ENCODE measurements at places on chromosomes 11 and 22.

- no peak for DNase-seq
Observed at GRCh38 chr11:83151274-83151977, 5.5 kb upstream of the PCF11 start.

GRCh38 chr11:367956-368413 lies 1.3 kb upstream of the B4GALNT4 start:
- DNase-seq, result no peak

GRCh38 chr22:41822317-41823057 lies 10.4 kb upstream of the SREBF2 start:
- DNase-seq, result no peak

DNA sequence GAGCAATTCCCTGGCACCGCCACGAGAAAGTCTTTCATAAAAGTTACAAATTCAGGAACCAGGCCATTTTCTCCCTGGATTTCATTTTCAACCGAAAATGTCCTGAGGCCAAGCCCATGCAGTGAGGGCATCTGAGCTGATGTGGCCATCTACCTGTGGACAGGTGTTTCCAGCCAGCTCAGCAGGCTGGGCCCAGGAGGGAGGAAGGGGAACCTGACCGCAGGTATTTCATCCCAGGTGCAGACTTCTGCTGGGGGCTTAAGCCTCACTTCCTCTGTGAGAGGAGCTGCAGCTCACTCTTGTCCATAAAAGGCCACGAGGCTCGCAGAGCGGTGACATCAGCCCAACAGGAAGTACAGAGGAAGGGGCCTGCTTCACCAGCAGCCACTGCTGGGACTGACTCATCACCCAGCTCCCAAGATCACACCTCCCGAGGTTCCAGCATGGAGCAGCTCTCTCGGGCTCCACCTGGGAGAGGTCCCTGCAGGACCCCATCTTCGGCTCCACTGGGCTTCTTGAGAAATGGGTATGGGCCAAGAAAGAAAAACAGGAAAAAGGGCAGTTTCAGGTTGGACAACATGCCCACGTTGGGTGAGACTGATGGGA lies 56.4 kb downstream of the MYH9 start:
- peak; percentile 92 for DNase-seq

DNA sequence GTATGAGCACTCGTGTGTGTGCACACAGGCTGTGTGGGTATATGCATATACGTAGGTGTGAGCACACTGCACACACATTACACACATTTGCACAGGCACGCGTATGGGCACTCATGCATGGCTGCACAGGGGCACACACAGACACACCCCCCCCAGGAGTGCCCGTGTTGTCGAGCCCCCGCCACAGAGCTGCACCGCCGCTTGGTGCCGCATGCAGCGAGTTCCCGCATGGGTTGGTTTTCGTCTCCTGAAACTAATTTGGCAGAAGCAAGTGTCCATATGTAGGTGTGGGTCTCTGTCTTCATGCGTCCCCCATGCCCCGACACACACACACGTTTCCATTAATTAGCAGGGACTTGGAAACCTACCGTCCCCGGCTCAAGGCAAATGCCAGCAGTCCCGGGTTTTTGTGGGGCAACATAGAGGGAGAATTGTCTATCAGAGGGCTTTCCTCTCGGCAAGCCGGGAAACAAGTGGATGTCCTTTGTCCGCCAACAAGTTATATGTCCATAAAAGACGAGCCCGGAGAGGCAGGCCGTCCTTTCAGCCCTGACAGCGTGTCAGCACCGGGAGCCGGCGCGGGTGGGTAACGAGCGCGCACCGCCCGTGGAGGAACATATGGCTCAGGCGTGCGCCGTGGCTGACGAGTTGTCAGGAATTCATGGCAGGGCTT lies 1291.7 kb downstream of the BRD1 start:
- no peak for DNase-seq

- no peak for DNase-seq
Observed at GRCh38 chr11:34075178-34075820, 23.8 kb downstream of the CAPRIN1 start.

- DNase-seq, result no peak
Observed at GRCh38 chr11:67300256-67300755, 3.0 kb upstream of the SSH3 start.

- DNase-seq, result no peak
Observed at GRCh38 chr11:32613500-32614151, 30.0 kb downstream of the EIF3M start.

GRCh38 chr11:129960216-129961214 lies 42.1 kb downstream of the PRDM10 start:
- peak; percentile 58 for DNase-seq

DNA sequence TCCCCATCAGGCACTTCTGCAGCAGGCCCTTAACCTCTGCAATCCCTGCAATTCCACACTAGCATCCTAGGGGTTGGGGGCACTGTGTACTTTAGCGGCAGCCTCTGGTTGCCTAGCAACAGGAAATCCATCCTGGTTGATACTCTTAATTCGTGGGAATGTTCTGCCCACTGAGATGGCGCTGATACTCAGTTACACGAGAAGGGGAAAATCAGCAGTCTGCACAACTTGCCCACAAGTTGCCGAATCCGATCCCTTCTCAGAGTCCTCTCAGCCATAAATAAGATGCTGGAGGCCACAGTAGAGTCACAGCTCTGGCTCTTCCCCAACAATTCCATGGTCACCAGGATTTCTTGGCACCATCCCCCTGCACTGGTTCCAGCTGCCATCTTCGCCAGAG lies 57.6 kb upstream of the CRYBB3 start:
- DNase-seq, result no peak

DNA sequence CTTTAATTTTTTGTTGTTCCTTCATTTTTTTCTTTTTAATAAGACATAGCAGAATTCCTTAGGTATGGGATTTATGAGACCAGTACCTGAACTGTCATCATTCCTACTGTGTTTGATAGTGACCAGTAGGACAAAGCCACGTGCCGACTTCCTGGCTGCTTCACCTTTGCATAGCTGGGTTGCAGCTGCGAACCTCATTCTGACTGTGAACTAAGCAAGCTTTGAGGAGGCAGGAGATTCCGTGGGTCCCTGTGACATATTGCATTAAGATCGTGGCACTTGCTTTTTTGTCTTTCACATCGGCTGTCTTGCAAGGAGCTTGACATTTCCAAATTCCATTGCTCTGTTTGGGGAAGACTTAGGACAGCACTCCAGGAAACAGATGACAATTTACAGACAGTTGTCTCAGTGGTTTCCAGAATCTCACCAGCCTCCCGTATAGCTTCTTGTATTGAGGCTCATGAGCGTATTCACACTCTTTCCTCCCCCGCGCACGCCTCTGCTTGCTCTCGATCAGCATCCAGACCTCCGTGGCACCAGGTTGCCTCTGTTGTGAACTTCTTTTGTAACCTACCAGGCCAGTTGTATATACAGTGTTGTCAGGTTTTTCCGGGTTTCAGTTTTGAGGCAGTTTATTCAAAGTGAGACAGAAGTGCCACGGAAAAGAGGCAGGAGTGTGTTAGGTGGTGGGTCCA lies 101.7 kb downstream of the CWC15 start:
- no peak for DNase-seq

DNA sequence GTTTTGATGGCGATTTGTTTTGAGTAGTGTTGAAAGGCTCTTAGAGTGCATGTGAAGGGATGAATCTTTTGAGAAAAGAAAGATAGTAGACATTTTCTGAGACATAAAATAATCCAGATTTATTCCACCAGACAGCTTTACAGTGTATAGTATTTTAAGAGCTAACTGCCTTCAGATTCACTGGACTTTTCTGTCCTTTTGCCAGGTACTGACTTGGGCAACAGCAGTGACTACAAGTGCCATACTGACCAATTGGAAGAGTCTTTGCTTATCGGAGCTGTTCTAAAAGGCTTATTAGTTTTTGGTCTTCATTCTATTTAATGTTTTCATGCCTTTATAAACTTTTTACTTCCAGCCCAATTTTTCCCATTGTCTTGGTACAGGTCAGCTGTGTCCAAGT lies 32.5 kb downstream of the RTN3 start:
- DNase-seq, result no peak

- no peak for DNase-seq
Observed at GRCh38 chr11:47403571-47403970, 4.8 kb upstream of the SLC39A13 start.

- no peak for DNase-seq
Observed at GRCh38 chr11:116112087-116112935, 608.1 kb upstream of the CADM1 start.

- DNase-seq, result no peak
Observed at GRCh38 chr22:25023879-25024278, 71.4 kb downstream of the KIAA1671 start.

GRCh38 chr11:118091690-118092089 lies 4.9 kb upstream of the SMIM35 start:
- DNase-seq, result no peak

GRCh38 chr11:3615998-3616397 lies 25.8 kb downstream of the ART5 start:
- DNase-seq, result no peak

DNA sequence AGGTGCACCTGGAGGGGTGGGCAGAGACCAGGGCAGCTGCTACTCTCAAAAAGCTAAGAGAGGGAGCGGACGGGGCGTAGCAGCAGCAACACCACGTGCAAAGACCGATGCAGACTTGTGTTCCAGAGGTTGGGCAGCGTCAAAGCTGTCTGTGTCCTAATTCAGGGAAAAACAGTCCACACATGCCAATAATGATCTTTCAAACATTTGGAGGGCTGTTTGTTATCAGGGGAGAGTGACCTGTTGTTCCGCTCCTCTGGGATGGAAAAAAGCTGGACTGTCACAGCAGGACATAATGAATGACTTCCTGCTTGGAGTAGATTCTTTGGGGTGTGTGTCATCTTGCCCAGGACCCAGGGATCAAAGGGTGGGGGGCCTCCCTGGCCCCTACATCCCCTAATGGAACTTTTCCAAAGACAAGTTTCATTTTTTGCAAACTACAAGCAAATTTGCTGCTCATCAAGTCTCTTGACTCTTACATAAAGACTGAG lies 6.2 kb upstream of the FBLN1 start:
- DNase-seq, result no peak

DNA sequence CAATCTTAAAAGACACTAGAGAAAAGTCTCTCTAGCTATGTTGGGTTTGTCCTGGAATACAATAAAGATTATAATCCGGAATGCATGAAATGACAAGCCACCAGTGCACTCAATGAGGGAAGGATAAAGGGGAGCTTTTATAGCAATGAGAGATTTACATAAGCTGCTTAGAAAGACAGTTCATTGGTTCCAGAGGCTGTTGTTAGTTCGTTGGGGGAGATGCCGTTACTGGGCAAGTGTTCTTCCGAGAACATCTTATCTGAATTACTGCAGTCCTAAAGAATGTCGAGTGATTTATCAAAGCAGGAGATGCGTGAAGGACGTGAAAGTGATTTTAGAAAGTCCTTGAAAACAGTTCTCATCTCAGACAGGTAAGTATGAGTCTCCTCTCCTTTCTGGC lies 33.6 kb downstream of the SYN3 start:
- no peak for DNase-seq

GRCh38 chr11:89015614-89016013 lies 50.2 kb downstream of the GRM5 start:
- DNase-seq, result no peak

- DNase-seq, result no peak
Observed at GRCh38 chr11:11407763-11408084, 54.7 kb upstream of the CSNK2A3 start.

DNA sequence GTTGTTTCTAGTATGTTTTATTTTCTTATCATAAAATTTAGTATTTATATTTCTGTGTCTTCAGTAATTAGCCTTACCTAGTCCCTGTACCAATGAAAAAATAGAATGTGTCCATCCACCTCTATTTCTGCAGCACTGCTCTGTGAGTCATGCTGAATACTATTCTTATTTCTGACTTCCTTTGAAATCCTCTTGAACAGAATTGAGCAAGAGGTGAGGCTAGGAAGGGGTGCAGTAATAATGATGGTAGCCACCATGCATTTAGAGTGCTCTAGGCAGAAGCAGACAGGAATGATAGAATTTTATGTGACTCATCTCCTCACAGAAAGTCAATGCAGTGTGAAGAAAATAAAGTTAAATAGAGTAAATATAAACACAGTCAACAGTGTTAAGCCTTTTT lies 60.0 kb downstream of the OR10A6 start:
- DNase-seq, result no peak
